ENCODE measurements at places on chromosomes 2 and 18.

DNA sequence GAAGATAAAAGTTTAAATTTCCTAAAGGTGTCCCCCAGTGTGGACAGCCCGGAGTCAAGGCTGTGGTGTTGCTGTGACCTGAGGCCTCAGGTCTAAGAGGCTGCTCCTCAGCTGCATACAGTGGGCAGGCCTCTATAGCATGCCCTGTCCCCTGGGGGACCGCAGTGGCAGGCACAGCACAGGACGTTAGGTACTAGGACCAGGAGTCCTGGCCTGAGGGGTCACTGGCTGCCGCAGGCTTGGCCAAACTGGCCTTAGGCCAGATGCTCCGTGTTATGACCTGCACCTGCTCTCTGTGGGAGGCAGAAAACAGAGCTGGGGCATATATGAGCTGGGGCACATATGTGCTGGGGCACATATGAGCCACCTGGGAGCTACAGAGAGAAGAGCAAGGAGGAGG, 21.2 kb upstream of the MAL start:
- DNase-seq, result no peak

DNA sequence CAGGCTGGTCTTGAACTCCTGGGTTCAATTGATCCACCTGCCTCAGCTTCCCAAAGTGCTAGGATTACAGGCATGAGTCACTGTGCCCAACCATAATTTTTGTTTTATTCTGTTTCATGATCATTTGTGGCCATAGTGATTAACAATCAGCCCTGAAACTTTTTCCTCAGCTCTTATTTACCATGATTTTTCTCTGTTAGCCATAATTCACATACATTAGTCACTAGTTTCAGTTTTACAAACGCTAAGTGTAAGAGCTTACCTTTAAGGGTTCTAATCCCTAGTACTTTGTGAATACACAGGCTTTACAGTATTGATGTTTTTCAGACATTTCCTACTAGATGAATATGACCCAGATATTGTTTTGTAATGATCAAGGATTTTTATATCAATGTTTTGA, 216.1 kb downstream of the DPP4 start:
- DNase-seq, result peak; percentile 14

- no peak for DNase-seq
Measured at GRCh38 chr2:69454976-69455375, 17.7 kb upstream of the NFU1 start.

DNA sequence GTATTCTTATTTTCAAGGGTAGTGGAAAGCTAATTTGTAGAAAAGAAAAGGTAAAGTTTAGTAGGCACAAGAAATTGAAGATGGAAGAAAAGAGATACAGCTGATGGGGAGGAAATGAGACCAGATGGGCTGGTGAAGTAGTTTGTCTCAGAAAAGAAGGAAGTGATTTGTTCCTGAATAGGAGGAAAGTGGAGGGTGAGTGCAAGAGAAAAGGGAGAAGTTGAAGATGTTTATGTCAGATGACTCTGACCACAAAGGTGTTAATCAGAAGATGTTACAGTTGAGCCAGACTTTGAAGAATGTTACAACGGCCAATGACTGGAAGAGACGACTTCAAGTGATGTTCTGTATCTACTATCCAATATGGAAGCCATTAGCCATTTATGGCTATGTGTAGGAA, 21.2 kb downstream of the ZSCAN30 start:
- DNase-seq, result no peak

GRCh38 chr2:50255931-50256330, 776.0 kb downstream of the NRXN1 start:
- DNase-seq, result no peak

DNA sequence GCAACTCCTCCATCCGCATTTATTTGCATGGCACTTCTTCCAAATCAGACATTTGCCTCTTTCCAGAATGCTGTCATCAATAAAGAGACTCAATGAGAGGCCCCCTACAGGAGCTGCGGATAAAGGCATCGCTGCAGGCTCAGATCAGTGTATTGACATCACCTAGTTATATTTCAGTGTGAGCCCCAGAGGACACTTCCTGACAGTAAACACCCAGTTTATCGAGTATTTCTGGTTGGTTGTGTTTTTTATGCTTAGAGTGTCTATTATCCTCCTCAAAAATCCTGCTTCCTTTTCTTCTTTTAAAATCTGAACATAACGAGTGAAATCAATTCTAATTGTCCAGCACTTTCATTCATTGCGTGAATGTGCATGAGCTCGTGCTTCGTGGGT, 38.8 kb downstream of the NRP2 start:
- no peak for DNase-seq

GRCh38 chr18:36734596-36734995, 94.2 kb downstream of the TPGS2 start:
- DNase-seq, result no peak

GRCh38 chr2:437756-438393, 150.0 kb upstream of the ALKAL2 start:
- peak; percentile 64 for DNase-seq

DNA sequence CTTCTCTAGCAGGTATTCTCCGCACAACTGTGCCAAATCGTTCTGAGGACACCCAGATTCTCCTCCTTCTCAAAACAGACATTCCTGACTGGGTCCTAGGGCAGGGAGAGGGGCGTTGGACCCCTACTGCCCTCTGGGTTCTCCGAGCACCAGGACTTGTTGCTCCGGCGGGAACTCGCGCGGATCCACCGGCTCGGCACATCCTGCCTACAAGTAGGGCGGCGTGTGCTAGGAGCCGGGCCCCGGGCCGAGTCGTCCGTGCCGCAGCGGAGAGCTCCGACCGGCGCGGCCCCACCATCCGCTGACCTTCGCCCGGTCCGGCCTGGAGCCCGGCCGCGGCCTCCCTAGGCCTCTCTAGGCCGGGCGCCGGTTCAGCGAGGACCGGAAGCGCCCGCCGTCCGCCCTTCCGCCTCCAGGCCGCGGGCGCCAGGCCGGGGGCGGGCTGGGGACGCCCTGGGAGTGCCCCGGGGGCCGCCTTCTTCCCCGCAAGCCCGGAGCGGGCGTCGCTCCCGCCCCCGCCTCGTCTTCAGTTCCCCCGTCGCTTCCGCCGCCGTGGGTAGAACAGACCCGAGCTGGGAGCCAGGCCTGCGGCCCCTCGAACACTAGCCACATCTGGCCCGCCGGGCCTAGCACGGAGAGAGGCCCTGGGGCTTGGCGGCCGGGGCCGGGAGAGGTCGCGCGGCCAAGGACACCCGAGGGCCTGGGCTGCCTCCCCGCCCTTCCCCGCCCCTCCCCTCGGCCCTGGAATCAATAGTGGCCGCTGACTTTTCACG, 7.6 kb upstream of the ONECUT2 start:
- no peak for DNase-seq

DNA sequence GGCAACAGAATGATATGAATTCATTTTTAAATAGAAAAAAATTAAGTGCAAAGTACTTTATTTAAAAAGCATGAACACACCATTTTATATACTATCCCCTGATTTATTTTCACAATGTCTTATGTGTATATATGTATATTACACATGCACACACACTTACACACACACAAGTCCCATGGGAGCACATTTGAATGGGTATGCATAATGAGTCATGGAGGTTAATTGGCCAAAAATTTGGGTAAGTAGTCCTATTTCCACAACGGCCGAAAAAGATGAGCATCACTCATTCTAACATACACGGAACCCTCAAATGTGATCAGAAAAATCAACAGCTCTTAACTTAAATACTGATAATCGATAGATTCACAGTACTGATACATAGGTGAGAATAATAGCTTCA, 97.4 kb upstream of the NABP1 start:
- no peak for DNase-seq

DNA sequence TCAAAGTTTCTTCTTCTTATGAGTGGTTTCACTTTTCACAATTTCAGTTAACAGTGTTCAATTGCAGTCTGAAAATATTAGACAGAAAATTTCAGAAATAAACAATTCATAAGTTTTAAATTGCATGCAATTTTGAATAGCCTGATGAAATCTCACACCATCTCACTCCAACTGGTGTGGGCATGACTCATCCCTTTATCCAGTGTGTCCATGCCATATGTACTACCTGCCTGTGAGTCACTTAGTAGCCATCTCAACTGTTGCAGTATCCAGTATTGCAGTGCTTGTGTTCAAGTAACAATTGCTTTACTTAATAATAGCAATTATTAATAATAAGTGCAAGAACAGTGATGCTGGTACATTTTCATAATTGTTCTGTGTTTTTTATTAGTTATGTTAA, 1202.5 kb downstream of the DSC3 start:
- DNase-seq, result no peak

DNA sequence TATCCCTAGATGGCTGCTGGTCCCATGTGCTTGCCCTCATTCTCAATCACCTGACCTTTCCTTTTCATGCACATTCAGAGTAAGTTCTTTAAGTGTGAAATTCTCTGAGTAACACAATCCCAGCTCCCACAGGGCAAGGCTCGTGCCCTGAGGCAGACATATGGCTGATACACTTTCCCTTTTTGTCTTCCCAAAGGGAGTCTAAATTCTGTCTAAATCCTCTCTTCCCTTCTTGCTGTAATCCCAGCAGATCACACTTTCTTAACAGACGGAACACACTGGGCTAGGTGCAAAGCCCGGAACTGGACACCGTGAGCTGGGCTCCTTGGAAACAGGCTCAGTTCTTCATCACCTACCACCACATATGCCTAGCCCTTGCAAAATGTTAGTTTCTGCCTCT, 147.6 kb downstream of the GALNT14 start:
- no peak for DNase-seq

GRCh38 chr18:22391407-22392345, 26.0 kb downstream of the CTAGE1 start:
- DNase-seq, result no peak

DNA sequence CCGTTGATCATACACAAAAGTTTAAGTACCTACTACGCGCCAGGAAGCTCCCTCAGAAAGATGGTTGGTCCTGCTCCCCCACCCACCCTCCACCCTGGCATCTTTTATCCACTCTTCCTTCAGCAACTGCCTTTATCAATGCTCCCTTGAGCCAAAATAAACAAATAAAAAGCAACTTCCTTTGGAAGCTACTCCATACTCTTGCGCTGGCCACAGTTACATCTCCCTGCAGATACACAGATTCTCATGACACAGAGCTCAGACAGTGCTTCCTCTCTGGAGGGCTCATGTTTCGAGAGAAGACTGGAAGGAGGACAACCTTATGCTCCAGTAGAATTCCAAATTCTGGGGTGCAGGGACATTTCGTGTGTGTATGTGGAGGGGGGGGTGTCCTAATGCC, 3.8 kb upstream of the STEAP3 start:
- no peak for DNase-seq

DNA sequence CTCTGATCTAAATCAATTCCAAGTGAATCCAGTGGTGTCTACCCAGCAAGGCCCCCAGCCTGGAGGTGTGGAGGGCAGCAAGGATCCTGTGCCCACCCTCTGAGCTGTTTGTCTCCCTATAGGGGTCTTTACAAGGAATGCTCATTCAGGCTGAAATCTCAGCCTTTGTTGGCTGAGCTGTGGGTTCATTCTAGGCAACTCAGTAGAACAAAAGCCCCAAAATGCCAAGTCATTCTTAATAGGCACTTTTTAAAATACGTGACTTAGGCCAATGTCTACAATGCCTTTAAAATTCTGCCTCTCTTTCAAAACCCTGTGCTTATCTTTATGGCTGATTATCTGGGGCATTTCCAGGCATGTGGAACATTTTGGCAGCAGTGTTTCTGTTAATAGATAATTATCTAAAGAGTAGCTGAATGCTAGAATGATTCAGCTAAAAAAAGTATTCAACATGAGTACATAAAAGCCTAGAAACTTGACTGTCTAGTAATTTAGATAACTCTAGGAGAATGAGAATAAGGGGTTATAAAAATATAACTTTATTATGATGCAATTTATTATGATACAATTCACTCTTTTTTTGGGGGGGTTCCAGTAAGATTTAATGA, 7.4 kb downstream of the UGT1A6 start:
- DNase-seq, result no peak

GRCh38 chr18:79490626-79491041, 94.9 kb downstream of the NFATC1 start:
- DNase-seq, result no peak

- DNase-seq, result no peak
Measured at GRCh38 chr18:44897411-44897810, 216.7 kb downstream of the SETBP1 start.

DNA sequence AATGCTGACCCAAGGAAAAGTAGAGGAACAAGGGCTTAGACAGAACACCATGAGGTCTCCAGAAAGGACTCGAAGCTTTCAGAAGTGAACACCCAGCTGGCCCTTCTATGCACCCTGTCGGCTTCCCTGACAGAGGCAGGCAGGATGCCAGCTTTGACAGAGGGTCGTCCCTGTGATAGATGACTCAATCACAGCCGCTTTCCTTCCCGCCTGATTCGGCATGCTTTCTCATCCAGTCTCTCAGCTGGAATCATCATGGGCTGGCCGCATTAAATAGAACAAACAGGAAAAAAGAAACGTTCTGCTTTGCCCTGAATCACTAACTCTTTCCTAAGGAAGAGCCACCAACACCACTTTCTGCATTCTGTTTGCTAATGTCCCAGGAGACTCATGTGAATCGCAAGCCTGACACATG, 140.3 kb upstream of the RAB12 start:
- DNase-seq, result no peak

GRCh38 chr2:134771313-134771801, 52.6 kb upstream of the TMEM163 start:
- no peak for DNase-seq

DNA sequence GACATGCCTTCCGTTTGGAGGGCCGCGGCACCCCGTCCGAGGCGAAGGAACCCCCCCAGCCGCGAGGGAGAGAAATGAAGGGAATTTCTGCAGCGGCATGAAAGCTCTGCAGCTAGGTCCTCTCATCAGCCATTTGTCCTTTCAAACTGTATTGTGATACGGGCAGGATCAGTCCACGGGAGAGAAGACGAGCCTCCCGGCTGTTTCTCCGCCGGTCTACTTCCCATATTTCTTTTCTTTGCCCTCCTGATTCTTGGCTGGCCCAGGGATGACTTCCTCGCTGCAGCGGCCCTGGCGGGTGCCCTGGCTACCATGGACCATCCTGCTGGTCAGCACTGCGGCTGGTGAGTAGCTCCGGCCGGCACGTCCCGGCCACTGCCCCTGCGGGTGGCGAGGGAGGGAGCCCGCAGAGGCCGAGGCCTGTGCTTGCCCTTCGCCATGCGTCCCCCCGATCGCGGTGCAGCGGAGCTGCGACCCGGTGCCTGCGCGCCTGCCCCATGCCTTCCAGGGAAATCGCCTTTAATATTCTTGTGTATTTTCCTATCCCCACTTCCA, 1.2 kb downstream of the BMPR2 start:
- DNase-seq, result peak; percentile 22

GRCh38 chr2:96167407-96168013, 22.3 kb upstream of the DUSP2 start:
- DNase-seq, result no peak
